ENCODE measurements at places on chromosomes 1 and 21. TPM values are rescaled to one million over a fixed set of nuclear protein-coding genes. Genes with fewer than 3 reads are reported as not detected.
A peak's percentile ranks its signal among the peaks of the same experiment; 100 is the strongest.

DNA sequence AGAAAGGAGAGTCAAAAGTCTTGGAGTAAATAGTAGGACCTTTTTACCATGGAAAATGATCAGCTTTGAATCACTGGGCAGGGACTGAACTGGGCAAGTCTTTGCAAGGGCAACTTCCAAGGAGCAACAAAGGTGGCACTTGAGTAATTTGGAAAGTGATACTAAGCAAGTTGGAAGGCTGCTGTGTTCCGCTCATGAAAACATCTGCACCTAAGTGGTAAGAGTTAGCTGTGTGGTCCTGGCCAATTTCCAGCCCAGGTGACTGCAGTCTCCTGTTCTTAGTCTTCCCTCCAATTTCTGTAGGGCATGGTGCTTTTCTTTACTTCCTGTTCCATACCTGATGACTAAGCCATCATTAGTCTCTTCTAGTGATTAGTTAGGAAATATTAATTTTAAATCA lies 35.5 kb upstream of the PRDM2 start:
- peak; percentile 71 for DNase-seq

GRCh38 chr1:218939095-218939494 lies 234.6 kb upstream of the LYPLAL1 start:
- DNase-seq = no peak

Gene SLC30A2
- total RNA-seq = under 0.01 TPM

DNA sequence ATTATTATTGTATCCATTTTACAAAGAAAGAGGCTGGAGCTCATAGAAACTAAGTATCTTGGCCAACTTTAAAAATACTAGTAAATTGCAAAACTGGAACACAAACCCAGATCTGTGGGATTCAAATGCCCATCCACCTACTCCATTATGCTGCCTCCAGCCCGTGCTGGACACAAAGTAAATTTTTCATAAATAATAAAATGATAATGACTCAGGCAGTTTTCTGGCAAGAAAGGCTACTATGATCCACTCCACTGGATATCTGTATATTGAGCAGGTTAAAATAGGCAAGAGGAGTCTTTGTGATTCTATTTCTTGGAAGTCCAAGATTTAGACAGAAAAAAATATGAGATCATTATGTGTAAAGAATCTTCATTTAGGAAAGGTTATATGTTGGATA lies 138.3 kb upstream of the DUSP10 start:
- DNase-seq = peak; percentile 20

- DNase-seq = no peak
Measured at GRCh38 chr21:32174819-32175218, 104.0 kb downstream of the MIS18A start.
